ENCODE measurements at places on chromosomes 3 and 15. TPM values are rescaled to one million over a fixed set of nuclear protein-coding genes. Genes with fewer than 3 reads are reported as not detected.

EPHA6 gene
- not detected for total RNA-seq

DNA sequence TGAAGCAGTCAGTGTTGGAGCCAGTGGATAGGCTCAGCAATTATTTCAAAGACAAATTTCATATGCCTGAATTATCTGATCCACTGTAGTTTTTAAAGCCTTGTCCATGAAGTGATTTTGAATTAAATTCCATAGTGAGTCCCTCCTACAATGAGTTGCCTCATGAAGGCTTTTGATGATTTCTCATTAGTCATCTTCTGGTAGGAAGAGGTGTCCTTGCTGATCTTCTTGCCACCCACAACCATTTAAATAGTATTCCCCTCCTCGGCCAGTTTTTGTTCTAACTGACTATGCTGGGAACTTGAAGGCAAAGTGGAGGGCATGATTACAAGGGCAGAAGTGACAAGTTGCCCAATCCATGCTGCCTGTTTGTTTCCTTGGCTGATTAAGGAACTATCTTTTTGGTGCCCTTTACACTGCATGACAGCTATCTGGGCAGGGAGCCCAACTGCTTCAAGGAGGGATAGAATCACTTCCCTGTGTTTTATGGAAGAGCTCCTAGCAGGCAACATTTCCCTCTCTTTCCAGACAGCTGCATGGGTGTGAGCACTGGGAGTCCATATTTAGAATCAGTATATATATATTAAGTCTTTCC, 617.5 kb downstream of the ZPLD1 start:
- no peak for DNase-seq

CATSPER2 gene
- total RNA-seq, result 1.3 TPM

- no peak for DNase-seq
Observed at GRCh38 chr15:94306700-94307650, 75.6 kb downstream of the MCTP2 start.

DNA sequence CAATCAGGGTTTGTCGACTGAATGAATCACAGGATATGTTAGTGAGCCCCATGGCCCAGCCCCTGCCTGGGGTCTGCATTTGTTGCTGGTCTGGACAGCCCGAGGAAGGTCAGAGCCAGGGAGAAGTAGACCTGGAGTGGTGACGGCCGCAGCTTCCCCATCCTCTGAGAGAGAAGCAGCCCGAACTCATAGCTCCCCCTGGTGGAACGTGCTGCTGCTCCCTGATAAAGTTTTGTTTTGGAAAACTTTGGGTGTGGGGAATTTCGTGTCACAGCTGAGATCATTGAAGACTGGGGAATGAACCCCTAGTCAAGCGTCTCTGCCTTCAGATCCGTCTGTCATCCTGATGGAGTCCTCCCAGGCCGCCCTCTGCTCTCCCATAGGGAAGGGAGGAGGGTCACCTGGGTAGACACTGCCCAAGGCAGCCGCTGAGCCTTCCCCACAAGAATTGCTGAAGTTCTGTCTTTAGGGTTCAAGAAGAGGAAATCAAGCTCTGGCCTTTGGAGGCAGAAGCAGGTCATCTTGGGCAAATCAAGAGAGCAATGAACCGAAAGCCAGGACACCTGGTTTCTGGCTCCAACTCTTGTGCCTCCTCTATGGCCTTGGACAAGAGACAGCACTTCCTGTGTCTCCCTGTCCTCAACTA, 60.5 kb downstream of the GLDN start:
- DNase-seq, result no peak

GRCh38 chr15:78088773-78089080, 3.6 kb upstream of the SH2D7 start:
- no peak for DNase-seq

DNA sequence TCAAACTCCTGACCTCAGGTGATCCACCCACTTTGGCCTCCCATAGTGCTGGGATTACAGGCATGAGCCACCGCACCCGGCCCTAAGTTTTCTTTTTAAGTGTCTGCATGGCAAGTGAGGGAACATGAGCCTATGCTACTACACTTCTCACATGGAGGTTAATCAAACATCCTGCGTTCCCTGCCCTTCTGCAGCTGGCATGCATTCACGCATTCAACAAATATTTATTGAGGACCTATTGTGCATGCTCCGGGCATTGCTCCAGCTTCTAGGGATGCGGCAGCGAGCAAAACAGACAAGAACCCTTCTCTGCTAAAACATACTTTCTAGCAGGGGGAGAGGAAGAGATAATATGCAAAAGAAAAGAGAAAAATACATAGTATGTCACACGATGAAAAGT, 42.6 kb upstream of the ACKR4 start:
- peak; percentile 59 for DNase-seq

DNA sequence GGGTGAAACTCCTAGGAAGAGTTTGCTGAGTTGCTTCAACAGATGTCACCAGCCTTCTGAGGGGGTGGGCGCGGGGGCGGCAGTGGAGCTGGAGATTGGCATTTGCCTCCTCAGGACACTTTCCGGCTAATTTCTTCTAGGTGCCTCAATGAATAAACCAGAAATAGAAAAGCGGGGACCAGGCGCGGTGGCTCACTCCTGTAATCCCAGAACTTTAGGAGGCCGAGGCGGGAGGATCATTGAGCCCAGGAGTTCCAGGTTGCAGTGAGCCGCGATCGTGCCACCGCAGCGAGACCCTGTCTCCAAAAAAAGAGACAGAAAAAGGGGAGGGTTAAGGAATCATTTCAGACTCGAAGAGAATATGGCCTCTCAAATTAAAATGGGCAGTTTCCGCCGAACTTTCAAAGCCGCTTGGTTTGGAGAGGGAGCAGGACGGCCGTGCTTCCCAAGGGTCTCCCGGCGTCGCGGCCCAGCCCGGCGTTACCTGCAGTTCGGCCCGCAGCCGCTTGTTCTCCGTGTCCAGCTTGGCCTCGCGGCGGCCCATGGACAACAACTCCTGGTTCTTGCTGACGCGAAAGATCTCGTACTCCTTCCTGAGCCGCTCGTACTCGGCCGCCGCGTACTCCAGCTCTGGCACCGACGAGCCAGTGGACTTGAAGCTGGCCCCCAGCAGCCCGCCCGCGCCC, 587 bp downstream of the NPHP3 start:
- peak; percentile 71 for DNase-seq

CLDN16 gene
- 0.08 TPM for total RNA-seq

DNA sequence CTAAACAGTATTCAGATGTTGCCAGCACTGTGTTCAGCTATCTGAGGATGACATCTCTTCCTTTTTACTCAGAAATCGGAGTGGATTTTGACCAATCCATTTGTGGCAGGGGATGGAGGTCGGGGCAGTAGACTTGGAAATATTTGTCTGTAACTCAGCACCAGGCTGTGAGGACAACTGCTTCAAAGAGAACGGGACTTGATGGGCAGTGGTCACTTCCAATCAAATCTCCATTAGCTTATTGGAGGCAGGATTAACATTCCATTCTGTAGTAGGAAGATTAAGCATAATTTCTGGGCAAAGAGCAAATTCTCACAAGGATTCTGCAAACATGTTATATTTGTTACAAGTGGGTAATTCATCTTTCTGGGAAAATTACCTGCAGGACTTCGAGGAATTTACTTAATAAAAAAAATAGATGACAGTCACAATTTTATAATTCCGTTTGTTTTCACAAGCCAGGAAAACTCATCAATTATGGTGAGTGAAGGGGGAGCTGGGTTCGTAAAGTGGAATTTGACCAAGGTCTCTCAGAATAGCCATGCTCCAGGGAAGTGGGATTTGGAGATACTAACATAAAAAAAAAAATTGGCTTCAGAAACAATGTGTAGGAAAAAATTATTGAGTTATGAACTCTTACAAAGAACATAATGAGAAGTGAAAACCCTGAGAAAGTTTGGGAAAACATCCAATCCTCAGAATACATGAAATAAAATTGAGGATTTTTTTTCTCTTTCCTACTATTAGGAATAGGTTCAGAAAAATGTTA, 18.1 kb downstream of the CRABP1 start:
- DNase-seq, result no peak

DNA sequence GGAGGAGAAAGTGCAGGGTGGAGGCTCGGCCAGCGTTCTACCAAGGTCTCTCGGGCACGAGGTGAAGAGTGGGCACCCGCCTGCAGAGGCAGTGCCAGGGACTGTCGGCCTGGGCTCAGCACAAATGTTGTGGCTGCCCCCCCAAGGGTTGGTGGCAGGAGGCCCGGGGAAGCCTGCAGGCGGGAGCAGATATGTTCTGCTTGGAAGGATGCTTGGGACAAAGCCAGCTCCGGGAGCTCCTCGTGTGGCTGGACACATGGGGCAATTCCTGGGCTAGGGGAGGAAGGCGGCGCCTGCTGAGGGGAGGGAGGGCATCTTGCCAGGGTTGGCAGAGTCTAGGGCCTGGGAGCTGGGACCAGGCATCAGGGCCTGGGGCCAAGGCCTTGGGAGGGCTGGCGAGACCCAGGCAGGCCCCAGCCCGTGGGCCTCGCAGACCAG, 30.4 kb upstream of the FBLN2 start:
- no peak for DNase-seq

TRPM7 gene
- total RNA-seq, result 30.8 TPM

GRCh38 chr3:81761904-81762580, 597 bp upstream of the GBE1 start:
- peak; percentile 20 for DNase-seq

SLC27A2 gene
- 0.13 TPM for total RNA-seq

GRCh38 chr15:40282147-40282868, 556 bp downstream of the ANKRD63 start:
- DNase-seq, result peak; percentile 84

C2CD4A gene
- total RNA-seq, result not detected

- DNase-seq, result no peak
Observed at GRCh38 chr3:4507024-4507596, 14.0 kb downstream of the ITPR1 start.

GRCh38 chr3:134929976-134930375, 134.9 kb downstream of the EPHB1 start:
- DNase-seq, result no peak

PPARG gene
- total RNA-seq, result 1.3 TPM

GRCh38 chr3:127366383-127366782, 78.5 kb upstream of the PRR20G start:
- DNase-seq, result no peak

GOLGA6L9 gene
- total RNA-seq, result 1.6 TPM

- DNase-seq, result no peak
Observed at GRCh38 chr3:165839296-165840076, 2.3 kb upstream of the BCHE start.

RPL14 gene
- 303 TPM for total RNA-seq

TM4SF1 gene
- total RNA-seq, result 140 TPM

DNA sequence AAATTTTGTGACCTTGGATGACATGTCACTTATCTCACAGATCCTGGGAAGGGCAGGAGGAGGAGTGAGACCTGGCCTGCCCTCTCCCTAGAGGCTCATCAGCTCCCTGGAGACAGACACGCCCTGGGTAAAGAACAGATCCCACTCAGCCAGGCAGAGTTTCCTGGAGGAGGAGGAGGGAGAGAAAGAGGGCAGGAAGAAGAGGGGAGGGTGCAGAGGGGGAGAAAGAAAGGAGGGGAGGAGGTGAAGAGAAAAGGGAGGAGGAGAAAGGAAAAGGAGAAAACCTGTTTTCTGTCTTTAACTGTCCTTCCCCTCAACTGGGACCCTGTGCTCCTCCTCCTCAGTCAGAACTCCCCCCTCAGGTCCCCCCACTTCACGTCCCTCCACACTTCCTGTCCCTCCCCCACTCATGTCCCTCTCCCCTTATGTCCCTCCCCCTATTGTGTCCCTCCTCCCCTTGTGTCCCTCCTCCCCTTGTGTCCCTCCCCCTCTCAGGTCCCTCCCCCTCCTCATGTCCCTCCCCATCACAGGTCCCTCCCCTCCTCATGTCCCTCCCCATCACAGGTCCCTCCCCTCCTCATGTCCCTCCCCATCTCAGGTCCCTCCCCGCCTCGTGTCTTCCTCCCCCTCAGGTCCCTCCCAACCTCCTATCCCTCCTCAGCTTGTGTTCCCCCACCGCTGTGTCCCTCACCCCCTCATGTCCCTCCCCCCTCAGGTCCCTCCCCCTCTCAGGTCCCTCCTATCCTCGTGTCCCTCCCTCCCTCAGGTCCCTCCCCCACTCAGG, 52.3 kb upstream of the CGNL1 start:
- DNase-seq, result peak; percentile 86

DNA sequence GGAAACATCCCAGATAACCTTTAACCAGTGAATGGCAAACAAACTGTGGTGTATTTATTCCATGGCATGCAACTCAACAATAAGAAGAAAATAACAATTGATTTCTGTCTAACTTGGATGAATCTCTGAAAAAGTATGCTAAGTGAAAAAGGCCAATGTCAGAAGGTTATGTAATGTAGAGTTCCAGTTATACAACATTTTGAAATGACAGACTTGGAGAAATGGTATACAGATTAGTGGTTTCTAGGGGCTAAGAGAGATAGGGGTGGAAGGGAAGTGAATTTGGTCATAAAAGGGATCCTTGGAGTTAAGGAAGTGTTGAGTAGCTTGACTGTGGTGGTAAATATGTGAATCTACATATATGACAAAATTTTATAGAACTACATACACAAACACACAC, 269.4 kb upstream of the SUCLG2 start:
- no peak for DNase-seq

EIF4A2 gene
- 466 TPM for total RNA-seq

DNA sequence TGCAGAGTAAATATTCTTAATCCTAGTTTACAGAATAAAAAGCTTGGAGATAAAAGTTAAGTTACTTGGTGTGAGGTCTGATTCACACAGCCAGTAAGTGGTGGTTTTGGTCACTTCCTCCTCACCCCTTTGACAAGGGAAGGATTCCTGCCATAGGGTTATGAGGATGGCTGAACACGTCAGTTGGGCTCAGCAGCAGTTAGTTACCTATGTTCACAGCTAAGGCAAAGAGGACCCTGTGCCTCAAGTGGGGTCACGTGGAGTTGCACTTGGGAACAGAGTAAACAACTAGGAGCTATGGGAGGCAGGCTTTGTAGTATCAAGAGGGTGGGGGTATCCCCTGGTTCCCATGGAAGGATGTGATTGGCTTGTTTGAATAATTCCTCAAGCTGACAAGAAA, 232.2 kb downstream of the UBE2E2 start:
- peak; percentile 63 for DNase-seq

- no peak for DNase-seq
Observed at GRCh38 chr3:171095063-171095462, 68.5 kb upstream of the SLC2A2 start.

- DNase-seq, result no peak
Observed at GRCh38 chr3:191388823-191389222, 58.5 kb upstream of the UTS2B start.

- DNase-seq, result no peak
Observed at GRCh38 chr3:190338717-190339116, 16.5 kb upstream of the CLDN1 start.

PRR23C gene
- not detected for total RNA-seq

- no peak for DNase-seq
Observed at GRCh38 chr3:116423945-116424344, 21.3 kb downstream of the LSAMP start.

FOXB1 gene
- not detected for total RNA-seq

GRCh38 chr15:80890341-80891005, 99.1 kb downstream of the MESD start:
- no peak for DNase-seq

Measured in SJSA1 (cell line).